ENCODE measurements at places on chromosomes 13 and 19.
A peak's percentile ranks its signal among the peaks of the same experiment; 100 is the strongest.

- DNase-seq = no peak
Observed at GRCh38 chr13:31090096-31090495, 71.6 kb downstream of the HSPH1 start.

- DNase-seq = peak; percentile 52
Observed at GRCh38 chr19:38039966-38040365, 133.0 kb downstream of the SIPA1L3 start.

GRCh38 chr19:8036434-8037099 is 16.0 kb upstream of the CCL25 start:
- no peak for DNase-seq

DNA sequence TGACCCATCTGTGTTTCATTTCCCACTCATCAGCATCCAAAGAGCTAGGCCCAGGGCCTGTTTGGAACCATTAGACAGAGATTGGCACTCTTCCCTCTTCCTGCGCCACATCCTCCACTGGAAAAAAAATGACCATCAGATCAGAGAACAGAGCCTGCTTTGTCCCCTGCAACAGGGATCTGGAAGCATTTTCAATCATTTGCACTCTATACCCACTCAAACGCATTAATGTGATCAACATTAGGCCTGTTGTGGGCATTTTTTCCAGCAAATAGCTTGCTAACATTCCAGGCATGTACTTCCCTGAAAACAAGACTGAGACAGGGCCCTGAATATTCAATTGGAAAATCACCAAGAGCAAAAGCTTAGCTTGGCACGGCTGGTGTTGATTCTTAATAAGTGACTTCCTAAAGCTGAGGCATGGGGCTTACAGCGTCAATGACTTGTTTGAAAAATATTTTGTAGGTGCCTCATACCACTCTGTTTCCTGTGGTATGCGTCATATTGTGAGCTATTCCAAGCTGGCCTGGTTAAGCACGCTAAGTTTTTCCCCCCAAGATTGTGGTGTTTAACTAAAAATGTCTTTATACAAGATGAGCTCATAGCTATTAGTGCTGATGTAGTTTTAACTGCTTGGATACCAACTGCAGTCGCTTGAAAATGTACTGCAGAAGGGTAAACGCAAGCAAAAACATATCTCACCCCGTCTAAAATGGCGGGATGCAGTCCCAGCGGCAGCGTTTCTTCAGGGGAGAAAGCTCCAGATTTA is 404.4 kb downstream of the SPRY2 start:
- DNase-seq = peak; percentile 98

GRCh38 chr19:41159881-41160280 is 33.1 kb upstream of the CYP2S1 start:
- no peak for DNase-seq

DNA sequence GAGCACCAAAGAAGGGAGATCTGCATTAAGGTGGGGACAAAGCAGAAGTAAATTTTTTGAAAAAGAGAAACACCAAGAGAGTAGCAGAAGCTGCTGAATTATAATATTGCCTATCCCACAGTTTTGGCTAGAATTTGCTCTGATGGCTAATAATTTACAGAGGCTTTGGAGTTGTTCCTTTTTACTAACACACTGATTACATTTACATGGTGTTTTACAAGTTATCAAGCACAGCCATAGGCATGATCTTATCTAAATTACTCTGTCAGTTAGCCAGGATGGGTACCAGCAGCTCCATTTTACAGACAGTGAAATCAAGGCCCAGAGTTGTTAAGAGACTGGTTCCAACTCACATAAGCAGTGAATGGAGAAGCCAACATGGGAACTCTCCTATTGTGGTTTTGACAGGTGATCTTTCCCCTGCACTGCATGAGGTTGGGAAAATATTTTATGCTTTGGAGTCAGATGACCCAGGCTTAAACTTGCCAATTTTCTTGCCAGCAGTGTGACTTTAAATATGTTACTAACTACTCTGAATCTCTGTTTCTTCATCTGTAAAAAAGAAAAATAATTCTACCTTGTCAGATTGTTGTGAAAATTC is 33.5 kb upstream of the ESD start:
- DNase-seq = no peak

DNA sequence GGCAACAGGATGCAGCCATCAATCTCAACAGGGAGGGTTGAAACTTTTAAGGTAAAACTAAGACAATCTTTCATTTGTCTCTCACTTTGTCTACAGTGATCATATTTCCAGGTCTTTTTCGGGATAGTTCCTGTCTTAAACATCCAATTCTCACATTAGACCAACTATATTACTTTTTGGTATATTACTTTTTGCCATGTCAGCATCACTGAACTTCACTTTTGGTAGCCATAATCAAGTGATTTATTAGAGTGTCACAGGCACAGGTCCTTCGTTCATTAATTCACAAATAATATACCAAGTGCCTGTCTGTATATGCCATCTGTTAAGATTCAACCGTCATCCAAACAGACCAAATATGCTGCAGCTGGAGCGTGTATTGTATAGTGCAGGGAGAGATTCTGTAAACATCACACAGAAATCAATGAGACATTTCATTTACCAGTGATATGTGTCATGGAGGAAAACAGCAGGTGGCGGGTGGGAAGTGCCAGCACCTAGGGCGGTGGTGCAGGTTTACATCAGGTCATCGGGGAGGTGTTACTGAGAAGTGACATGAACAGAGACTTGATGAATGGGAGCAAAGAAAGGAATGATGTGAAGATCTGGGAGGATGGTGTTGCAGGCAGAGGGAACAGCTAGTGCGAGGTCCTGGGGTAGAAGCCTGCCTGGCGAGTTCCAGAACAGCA is 24.9 kb downstream of the ARHGEF7 start:
- DNase-seq = no peak

GRCh38 chr13:59374691-59375090 is 789.0 kb downstream of the DIAPH3 start:
- no peak for DNase-seq

DNA sequence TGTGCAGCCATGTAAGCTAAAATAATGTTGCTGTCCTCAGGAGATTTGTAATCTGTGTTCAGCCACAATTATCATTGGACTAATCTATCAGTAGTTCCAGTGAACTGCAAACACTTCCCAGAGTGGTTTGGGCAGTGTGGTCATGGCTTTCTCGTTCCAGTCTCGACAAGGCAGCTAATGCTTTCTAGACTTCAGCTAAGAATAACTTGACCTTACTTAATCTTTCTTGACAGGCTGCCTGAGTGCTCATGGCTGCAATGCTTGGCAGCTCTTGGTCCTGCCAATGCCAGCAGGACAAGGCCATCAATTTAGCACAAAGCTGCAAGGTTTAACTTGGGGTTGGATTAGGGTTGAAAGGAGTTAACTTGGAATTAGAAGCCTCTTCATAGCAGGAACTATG is 32.8 kb downstream of the ATP12A start:
- peak; percentile 10 for DNase-seq

DNA sequence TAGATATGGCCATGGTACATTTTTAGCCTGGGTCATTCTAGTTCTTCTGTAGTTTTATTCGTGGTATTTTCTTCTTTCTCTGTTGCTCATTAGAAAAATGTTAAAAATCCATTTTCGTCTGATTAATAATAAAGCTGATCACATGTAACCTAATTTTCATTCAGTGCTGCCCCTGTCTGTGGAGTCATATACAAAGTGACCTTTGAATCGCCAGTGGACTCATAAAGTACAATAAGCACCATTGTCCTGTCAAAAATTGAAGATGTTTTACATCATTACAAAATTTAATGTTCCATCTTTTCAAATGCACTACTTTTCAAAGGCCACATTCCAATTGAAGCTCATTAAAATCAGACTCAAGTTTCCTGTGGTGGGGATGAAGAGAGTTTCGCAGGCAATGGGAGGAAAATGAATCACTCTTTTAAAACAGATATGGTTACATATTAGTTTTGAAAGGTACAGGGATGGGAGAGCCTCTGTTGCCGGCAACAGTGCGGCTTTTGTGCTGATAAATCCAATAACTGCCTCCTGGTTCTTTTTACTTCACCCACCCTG is 205.4 kb downstream of the ZNF536 start:
- DNase-seq = no peak

DNA sequence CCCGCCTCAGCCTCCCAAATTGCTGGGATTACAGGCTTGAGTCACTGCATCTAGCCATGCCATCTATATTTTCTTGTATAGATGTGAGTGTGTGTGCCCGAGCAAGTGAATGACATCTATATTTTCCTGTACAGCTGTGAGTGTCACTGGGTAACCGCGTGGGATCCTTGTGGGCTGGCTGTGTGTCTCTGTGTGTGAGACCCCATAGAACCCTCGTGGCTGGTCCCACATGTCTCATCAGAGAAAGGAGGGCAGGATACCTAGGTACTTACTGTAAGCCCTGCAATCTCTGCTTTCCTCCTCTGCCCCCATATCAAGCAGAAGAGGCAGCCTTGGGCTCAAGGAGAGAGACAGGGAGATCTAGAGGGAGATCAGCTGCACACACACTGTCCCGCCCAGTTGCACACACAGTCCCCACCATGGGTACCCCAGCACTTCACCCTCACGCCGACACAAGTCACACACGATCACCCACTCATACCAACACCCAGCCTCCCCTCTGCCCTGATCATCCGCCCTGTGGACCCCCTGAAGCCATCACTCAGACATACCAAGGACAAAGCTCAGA is 655 bp downstream of the DENND1C start:
- DNase-seq = no peak

GRCh38 chr19:35528218-35529038 is at the start of gene SBSN:
SBSN (minus strand) TSS chr19:35528311; CDS start chr19:35528281, 30 bp downstream.
- no peak for DNase-seq

- peak; percentile 90 for DNase-seq
Observed at GRCh38 chr19:7515645-7516151, at the start of gene ZNF358. ZNF358 (plus strand) TSS chr19:7516103; CDS start chr19:7519243, 3,140 bp downstream.

GRCh38 chr13:44465318-44465717 is 91.7 kb downstream of the SERP2 start:
- DNase-seq = no peak

- DNase-seq = no peak
Observed at GRCh38 chr13:111372651-111373425, 52.4 kb downstream of the TEX29 start.

- no peak for DNase-seq
Observed at GRCh38 chr13:73278186-73278585, 219.4 kb downstream of the KLF5 start.

- no peak for DNase-seq
Observed at GRCh38 chr13:28204690-28205443, 66.5 kb downstream of the PAN3 start.

DNA sequence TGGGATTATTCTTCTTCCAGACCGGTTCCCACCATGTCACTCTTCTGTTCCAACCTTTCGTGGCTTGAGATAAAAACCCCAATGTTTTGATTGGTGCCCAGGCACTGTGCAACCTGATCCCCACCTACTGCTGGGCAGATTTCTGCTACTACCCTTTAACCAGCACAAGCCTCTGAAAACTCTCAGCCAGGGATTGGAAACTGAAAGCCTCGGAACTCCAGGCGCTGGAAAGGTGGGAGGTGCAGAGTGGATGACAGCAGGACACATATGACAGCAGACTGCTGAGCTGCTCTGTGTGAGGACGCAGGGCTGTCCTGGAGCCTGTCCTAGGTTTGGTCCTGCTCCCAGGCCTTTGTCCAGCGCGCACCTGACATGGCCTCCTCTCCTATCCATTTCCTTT is 68.5 kb upstream of the GTF3A start:
- no peak for DNase-seq

GRCh38 chr13:50678464-50679162 is 164.9 kb downstream of the DLEU7 start:
- DNase-seq = peak; percentile 93

GRCh38 chr19:50167314-50167721 is 4.2 kb upstream of the IZUMO2 start:
- DNase-seq = peak; percentile 52

DNA sequence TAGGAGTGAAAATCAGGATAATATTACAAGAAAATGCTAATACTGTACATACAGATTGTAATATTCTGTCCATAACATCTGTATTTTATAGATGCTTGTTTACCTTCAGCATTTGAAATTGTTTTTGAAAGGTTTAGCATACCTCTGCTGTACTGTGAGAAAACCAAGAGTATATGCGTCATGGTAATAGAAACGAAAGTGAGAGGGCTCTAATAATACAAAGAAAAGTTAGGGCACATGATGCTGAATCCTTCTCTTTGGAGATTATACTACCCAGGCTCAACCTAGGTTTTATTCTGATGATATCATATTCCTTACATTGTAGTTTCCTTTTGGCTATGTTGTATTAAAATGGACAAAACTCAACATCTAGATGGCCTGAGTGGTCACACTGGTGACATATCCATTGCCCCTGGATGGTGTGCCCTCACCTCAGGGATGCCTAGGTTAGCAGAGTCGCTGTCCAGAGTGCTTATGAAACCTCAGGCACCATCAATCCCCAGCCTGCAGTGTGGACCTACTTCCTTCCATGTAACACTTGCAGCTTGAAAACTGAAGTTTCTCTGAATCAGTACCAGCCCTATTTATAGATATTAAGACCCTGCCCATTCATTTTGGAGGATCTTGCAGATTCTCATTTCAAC is 253.7 kb downstream of the KCTD12 start:
- DNase-seq = no peak

DNA sequence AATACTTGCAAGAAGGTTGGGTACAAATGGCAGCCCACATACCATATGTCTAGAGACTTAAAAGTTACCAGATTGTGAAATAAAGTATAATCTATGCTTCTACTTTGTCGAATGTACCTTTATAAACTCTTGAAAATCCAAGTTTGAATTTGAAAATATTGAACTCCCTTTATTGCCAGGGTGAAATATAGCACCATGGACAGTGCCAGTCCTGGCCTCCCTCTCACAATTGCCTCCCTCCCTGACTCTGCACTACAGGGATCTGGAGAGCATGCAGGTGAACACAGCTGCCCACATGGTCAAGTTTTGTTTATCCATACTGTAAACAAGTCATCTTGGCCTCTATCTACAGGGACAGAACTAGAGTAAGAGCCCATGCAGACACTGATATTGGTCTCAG is 394.1 kb upstream of the SLITRK6 start:
- peak; percentile 5 for DNase-seq

GRCh38 chr13:68057836-68058235 is 827.7 kb upstream of the PCDH9 start:
- DNase-seq = no peak

- DNase-seq = peak; percentile 83
Observed at GRCh38 chr19:2315818-2316353, 7.9 kb upstream of the LINGO3 start.

DNA sequence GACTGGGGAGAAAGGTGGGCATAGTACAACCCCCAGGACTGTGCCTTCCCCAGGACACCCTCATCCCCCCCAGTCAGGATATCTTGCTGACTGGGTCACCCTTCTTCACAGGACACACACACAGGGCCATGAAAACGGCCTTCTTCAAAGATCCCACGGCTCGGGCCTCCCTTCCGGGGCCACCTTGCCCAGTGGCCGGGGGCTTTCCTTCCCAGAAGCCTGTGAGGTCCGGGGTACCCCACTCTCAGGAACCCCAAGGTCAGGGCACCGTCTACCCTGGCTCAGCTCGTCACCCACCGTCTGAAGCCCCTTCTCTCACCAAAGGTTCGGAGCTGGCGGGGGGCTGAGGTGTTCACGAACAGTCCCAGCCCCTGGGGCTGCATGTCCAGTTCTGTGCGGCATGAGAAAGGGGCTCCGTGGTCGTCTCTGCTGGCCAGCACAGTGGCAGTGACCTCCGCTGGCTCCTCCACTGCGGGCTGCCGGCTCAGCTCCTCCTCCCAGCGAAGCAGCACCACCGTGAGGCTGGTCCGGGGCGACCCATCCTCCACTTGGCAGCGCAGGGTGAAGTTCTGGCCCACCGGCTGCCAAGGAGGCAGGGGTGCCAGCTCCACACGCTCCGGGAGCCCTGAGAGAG is 2.1 kb upstream of the RAVER1 start:
- DNase-seq = no peak
